Activated T-helper 2 cell treated with anti-CD3 and anti-CD28 coated beads, Interferon-gamma antibody, Interleukin-2, Interleukin-4, amounts not matched to agents 10 μg/mL and 5 μg/mL and 100 μg/mL, durations not matched to agents 14 hours and 24 hours and 36 hours (primary cell): ENCODE measurements at places on chromosomes 5 and 9.

GRCh38 chr5:60229691-60230185 is 336.2 kb upstream of the PDE4D start:
- no peak for DNase-seq

GRCh38 chr5:169944922-169945680 is 35.2 kb downstream of the INSYN2B start:
- no peak for DNase-seq

DNA sequence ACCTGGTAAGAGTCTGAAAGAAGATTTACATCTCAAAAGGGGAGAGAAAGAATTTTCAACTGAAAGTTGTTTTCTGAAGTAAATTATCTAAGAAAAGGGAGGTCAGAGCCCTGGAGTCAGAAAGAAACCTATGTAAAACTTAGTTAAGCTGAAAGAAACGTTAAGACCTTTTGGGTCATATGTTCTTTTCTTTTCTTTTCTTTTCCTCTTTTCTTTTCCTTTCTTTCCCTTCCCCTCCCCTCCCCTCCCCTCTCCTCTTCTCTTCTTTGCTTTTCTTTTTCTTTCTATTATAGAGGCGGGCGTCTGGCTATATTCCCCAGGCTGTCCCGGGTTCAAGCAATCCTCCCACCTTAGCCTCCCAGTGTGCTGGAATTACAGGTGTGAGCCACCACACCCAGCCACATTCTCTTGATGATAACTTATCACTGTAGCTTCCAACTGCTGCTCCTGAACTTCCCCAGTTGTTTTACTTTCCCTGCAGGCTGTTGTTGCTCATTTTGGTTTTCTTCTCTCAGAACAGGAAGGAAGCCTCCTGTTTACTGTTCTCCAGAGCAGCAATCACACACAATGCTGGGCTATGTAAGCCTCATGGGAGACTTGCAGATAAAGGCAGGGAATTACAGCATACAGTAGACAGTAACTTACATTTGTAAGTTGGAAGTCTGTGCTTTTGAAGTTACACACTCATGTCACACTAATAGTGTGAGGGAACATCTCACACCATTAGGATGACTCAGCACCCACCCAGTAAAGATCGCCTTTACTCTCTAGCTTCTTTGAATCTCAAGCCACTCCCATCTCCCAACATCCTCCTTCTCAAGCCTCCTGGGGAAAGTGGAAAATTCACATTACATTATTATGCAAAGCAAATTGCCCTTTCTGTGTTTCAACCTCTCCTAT is 2216.6 kb upstream of the WWC1 start:
- no peak for DNase-seq

- DNase-seq, result no peak
Observed at GRCh38 chr9:78091731-78092130, 60.1 kb upstream of the GNAQ start.

GRCh38 chr5:3027185-3027865 is 275.8 kb upstream of the IRX2 start:
- no peak for DNase-seq
